ENCODE measurements at places on chromosomes 7 and 10.

- no peak for DNase-seq
Observed at GRCh38 chr7:1512781-1513656, 8.8 kb upstream of the INTS1 start.

DNA sequence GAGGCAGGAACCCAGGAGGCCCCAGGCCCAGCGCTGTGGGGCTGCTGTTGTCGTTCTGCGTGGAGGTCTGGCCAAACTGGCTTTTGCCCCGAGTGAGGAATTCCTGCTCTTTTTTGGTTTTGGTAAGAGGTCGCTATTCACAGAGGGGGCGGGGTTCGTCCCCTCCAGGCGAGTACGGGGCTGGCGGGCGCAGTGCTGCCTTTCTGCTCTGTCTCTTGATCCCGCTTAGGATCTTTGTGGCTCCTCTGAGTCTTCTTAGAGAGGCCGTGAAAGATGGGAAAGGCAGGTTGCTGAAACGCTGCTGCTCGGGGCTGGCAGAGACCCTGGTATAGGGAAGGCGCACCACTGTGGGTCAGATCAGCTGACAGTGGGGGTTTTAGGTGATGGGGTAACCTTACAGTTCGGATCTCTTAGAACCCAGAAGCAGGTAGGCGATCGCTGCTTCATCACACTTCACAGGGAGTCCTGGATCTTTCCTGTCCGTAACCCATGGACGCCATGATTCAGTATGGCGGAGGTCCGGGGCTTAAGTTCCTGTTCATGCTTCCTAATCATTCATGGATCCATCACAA is 136.7 kb downstream of the KIF20B start:
- no peak for DNase-seq

GRCh38 chr10:129075927-129076326 is 391.1 kb upstream of the MGMT start:
- DNase-seq: no peak

DNA sequence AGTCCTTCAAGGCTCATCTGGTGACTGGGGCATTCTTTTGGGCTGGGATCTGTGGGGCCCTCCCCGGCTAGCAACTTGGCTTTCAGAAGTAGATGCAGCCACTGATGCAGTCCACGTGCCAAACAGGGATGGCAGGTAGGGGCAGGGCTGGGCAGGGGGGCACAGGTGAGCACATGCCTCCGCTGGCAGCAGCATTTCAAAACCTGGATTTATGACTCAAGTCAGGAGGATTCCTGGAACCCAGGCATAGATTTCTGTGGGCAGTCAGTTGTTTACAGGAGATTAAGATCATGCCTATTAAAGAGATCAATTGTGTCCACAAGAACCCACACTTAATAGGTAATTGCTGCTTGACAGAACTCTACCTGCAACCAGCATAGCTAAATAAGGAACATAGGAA is 839 bp upstream of the HABP2 start:
- DNase-seq: no peak

DNA sequence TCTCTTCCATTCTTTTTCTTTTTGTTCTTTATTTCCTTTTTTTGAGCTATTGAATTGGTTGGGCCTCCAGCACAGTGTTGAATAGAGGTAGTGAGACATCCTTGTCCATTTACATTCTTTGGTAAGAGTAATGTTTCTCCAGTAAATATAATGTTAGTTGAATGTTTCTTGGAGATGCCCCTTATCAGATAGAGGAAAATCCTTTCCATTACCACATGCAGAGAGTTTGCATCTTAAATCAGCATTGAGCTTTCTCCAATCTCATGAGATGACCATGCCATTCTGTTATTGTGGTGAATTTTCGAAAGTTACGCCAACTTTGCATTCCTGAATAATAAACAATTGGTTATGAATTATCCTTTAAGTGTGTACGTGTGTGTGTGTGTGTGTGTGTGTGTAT is 127.7 kb downstream of the DNAH11 start:
- no peak for DNase-seq

- DNase-seq: no peak
Observed at GRCh38 chr7:66930341-66930740, 9.3 kb downstream of the TMEM248 start.

DNA sequence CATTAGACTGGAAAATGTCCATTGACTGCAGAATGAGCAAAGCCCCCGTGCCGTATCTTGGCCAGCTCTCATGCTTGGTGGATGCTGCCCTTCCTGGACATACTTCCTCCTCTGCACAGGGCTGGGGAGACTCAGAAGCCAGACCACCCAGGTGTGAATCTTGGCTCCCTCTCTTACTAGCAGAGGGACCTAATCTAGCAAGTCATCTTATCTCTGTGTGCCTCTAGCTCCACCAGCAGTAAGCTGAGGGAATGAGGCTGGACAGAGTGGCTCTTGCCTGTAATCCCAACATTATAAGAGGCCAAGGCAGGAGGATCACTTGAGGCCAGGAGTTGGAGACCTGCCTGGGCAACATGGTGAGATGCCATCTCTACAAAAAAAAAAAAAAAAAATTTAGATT is 173.8 kb upstream of the GHITM start:
- DNase-seq: no peak

- DNase-seq: no peak
Observed at GRCh38 chr10:70169011-70169410, 1.3 kb downstream of the SAR1A start.

DNA sequence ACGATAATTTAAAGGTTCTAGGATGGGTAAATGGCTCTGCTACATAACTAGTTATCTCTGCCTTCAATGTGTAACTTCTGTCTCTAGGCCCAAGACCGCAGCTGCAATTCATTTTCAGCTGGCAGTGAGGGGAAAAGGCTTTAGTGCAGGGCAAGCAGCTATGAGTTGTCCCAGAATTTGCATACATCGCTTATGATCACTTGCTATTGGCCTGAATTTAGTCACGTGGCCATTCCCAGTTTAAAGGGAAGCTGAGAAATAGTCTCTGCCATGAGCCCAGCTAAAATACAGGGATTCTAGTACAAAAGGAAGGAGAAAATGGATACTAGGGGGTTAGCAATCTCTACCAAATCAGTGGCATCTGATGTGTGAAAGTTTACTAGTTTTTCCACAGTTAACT is 145.8 kb upstream of the IMMP2L start:
- DNase-seq: no peak

DNA sequence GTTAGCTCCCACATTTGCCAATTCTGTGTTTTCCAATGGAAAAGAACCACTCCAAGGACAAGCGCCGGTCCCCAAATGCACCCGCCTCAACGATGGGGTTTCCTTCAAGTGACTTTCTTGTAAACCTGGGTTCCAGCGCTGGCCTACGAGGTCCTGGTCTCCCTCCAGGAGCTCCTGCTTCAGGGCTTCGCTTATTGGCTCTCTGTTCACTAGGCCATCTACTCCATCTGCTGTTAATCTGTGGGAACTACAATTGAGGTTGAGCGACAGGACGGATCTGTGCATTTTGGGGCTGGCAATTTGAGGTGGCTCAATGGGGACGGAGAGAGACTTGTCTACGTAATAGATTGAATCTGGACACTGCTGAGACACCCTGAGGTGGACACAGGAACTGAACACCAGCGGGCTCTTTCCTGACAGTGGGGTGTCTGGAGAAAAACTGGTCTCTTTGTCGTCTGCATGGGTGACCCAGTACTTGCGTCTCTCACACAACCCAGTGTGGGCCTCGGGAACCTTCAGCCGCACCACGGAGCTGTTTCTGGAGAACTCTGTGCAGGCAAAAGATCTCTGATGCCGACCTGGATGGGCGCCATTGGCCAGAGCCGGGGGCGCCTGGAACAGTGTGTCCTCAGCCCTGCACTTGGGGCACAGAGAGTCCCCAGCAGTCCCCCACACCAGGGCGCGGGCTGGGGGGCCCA is 115.9 kb upstream of the ADAM12 start:
- DNase-seq: no peak

GRCh38 chr7:117863618-117864017 is 9.6 kb downstream of the CTTNBP2 start:
- DNase-seq: no peak

- DNase-seq: no peak
Observed at GRCh38 chr7:4218481-4218880, 463.6 kb upstream of the FOXK1 start.

DNA sequence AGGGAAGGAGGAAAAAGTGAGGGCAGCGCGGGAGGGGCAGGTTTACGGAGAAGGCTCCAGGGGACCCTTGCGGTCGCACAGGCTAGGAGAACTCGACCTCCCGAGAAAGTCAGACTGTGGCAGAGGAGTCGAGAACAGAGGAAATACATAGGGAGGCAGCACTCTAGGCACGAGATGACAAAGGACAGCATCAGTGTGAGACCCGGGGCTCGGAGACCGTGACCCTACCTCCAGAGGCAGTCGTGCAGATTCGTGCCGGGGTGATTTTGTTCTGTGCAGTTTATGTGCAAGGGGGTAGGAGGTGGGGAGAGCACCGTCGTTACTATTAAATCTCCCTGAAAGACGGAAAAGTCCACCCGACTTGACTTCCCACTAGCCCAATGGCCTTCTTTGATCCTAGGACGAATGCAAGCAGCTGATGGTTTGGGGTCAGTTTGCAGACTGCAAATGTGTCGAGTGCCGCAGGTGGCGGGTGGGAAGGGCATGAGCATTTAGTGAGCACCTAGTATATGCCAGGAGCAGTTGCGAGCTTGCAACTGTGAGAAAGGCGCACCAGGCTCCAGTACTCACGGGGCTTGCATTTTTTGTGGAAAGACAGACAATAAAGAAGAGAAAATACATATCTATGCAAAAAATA is 674 bp upstream of the OSBPL3 start:
- peak; percentile 25 for DNase-seq

DNA sequence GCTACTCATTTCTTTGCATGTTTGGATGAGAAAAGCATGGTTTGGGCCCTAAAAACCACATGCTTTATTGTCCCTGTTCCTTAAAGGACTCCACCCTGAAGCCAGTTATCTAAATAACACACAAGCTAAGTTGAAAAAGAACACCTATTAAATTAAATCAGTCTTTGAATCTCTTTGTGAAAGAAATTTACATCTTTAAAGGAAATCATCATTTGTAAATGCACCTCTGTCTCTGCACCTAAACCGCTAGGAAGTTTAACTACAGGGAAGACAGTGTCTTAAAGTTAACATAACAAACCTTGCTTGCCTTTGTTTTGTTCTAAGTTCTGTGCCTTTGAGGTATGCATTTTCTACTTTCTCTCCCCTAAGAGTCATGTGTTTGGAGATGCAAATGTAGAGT is 52.6 kb downstream of the HTR7 start:
- DNase-seq: no peak

- DNase-seq: no peak
Observed at GRCh38 chr10:78800535-78801320, 268.0 kb upstream of the ZMIZ1 start.

- DNase-seq: no peak
Observed at GRCh38 chr7:94190599-94191061, 186.5 kb upstream of the BET1 start.

- DNase-seq: no peak
Observed at GRCh38 chr10:10293041-10293440, 724.6 kb upstream of the CELF2 start.

- no peak for DNase-seq
Observed at GRCh38 chr7:440059-440749, 79.4 kb downstream of the PDGFA start.

DNA sequence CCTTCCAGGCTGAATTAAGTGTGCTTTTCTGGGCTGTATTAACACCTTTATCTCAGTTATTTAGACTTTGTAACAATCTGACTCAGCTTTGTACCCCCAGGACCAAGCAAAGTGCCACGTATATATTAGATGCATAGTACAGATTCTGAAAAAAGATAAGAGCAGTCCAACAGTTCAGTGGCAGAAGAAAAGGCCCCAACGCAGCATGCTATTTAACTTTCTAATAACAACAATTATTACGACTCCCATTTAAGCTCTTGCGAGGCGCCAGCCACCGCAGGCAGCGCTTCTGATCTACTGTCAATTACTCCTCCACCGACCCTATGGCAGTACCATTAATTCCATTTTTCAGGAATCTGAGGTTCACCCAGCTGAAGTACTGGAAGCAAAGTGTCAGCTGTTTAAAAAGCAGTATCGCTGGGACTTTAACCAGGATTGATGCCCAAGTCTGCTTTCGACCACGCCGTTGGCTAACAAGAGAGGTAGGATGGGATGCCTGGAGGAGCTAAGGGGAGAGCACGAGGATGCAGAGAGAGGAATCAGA is 638 bp downstream of the LIPA start:
- DNase-seq: no peak

DNA sequence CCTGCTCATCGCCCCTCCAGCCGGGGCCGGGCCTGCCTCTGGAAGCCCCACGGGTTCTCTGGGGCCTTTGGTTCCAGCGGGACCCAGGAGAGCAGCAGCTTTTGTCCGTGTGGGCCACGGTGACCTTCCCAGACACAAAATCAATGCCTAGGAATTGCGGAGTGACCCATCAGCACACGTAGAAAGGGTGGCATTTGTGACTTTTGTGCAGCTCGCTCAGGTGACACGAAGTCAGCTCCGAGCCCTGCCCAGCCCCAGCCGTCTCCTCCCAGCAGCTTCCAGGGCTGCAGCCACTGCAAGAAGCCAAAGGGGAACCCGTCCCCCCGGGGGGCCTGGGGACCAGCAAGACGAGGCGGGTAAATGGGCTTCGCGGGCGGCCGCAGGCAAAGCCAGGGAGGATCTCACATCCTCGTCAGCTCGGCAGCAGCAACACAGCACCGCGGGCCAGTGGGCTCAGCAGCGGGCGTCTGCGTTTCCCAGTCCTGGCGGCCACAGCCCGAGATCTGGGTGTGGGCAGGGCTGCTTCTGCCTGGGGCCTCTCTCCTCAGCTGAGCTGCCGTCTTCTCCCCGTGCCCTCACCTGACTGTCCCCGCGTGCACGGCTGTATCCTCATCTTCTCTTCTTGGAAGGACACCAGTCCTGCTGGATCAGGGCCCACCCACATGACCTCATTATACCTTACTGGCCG is 88.5 kb downstream of the PAXIP1 start:
- no peak for DNase-seq

DNA sequence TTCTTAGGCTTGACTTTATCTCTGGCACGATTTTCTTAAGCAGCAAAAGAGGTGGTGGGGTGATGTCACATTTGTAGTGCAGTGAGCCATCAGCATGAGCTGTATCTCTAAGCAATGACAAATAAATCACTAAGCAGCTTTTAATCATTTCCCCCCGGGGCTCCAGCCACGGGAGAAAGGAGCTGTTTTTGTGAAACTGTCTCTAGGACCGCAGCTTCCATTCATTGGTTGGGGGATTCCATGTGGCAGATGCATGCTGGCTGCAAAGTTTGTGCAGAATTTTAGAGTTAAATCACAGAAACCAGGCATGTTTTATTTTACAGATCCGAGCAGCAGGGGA is 464 bp downstream of the KIAA1217 start:
- DNase-seq: no peak

DNA sequence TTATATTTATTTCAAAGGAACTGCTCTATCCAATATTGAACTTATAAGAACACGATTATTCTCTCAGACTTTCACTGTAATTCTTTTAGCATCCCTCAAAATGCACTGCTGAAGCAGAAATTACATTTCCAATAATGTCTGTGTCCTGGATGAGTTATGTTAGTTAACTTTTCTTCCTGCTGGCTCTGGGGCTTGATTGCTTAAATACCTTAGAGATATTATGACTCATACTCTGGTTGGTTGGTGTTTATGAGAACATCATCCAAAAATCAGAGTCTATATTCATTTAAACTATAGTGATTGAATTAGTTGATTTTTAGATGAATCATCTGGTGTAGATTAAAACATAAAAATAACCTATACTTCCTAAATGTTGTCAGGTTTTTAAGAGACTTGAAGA is 246.3 kb upstream of the VWC2 start:
- no peak for DNase-seq

GRCh38 chr7:48506569-48506968 is 335.3 kb downstream of the ABCA13 start:
- DNase-seq: no peak

GRCh38 chr10:15715619-15716227 is 4.0 kb downstream of the ITGA8 start:
- DNase-seq: no peak

Measured in activated CD4-positive, alpha-beta T cell treated with anti-CD3 and anti-CD28 coated beads for 24 hours (primary cell).